ENCODE measurements at places on chromosomes 1 and 21.
A peak's percentile ranks its signal among the peaks of the same experiment; 100 is the strongest.

GRCh38 chr1:182861994-182862393 is 22.8 kb downstream of the DHX9 start:
- DNase-seq: no peak

- DNase-seq: peak; percentile 97
Observed at GRCh38 chr1:234745844-234746797, 136.1 kb upstream of the IRF2BP2 start.

DNA sequence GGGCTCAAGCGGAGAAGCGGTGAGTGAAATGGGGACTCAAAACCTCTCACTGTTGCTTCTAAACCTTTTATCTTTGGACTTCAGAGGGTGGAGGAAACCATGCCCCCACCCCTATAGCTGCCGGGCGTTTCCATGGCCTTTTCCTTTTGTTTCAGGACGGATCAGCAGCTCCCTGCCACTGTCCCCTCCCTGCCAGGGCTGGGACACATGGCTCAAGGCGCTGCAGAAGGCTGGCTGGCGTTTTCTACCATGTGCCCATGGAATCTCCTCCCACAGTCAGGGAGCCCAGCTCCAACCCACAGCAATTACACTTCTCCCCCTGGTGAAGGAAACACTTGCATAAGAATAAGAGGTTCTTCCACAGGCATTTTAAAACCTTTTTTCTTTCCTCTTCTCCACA is 812.7 kb downstream of the PLA2G4A start:
- DNase-seq: no peak

DNA sequence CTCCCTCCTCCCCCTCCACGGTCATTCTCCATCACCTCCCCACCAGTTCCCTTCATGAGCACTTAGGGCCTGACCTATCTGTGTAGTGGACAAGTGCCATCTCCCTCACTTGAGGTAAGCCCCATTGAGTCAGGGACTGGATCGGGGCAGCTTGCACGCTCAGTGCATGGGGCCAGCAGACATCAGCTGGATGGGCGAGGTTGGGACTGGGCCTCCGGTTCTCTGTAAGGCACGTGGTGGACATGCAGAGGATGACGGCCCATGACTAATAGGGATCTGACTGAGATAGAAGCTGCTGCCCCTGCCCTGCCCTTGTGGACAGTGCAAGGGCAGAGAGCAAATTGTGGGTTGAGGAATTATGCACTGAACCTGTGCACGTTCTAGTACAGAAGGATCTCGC is 120.4 kb upstream of the C1orf174 start:
- DNase-seq: no peak

GRCh38 chr1:182603646-182604174 is 479 bp downstream of the RGS16 start:
- no peak for DNase-seq

GRCh38 chr1:228833911-228834688 is 98.8 kb downstream of the RHOU start:
- DNase-seq: no peak

GRCh38 chr1:172638249-172638648 is 20.7 kb upstream of the FASLG start:
- peak; percentile 48 for DNase-seq

DNA sequence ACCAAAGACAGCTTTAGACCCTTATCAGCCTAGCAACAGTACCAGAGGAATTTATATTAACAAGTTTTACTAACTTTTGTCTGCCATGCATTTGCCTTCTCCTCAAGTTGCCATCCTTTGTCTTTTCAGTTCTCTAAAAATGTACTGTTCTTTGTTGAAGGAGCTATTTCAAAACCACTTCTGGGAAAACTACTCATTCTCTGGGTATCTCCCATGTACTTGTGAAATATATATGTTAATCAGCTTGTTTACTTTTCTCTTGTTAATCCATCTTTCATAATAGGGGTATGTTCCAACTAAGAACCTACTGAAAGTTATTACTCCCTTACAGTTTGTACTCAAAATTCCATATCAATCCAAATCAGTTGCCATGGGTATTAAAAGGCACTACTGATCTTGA is 16.3 kb downstream of the DPYD start:
- peak; percentile 49 for DNase-seq

DNA sequence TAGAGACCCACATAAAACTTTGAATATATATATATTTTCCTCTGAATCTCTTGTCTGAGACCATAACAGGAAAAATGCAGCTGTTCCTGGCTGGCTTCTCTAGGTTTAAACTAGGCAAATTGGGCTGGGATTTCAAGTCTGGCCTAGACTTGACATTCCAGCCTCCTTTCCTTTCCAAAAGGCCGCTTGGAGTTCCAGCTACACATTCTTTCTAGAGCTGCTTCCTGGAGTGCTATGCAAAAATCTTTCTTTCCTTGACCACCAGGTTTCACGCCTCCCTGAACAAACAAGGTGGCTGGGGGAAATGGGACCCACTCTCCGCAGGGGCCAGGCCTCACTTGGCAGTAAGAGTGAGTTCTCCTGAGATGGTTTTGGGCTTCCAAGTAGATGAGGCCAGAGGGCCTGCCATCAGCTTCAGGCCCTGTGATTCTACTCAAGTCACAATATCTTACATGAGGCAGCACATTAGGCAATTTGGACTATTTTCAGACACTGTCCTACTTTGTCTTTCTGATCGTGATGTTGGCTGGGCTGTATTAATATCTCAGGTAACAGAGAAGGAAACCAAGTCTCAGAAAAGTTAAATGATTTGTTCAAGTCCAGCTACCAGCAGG is 102.4 kb downstream of the FAM78B start:
- DNase-seq: no peak

GRCh38 chr1:200968469-200969410 is 54.8 kb downstream of the KIF21B start:
- no peak for DNase-seq

GRCh38 chr1:43522431-43522775 is 8.3 kb upstream of the PTPRF start:
- peak; percentile 64 for DNase-seq

- DNase-seq: no peak
Observed at GRCh38 chr1:234605399-234605982, 4.5 kb downstream of the IRF2BP2 start.

DNA sequence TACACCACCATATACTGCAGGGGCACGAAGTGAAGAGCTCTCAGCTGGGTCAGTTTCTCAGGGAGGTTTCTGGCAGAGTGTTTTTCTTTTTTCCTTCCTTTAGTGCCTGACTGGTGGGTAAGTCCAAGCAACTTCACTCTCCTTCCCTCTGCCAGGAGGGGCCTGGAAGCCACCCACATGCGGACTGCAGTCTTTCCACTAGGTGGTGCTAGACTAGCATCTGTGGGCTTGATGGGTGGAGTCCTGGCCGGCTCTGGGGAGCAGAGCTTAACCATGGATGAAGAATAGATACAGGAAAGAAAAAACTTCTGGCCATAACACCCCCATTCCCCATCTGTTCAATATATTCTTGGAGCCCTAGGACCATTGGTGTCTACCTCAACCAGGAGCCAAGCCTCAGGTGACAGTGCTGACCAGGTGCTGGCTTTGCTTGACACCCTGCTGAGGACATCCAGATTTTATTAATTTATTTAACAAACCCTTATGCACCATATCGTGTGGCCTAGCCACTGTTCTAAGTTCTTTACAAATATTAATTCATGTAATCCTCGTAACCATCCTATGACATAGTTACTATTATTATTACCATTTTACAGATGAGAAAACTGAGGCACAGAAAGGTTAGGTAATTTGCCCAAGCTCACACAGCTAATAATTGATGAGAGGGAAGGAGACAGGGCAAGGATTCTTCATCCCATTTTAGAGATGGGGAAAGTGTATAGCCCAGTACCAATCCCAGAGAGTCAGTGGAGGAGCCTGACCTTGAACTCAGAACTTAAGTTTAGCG is 126.7 kb upstream of the CSF3R start:
- peak; percentile 15 for DNase-seq

GRCh38 chr1:232917053-232917452 is 33.4 kb upstream of the NTPCR start:
- DNase-seq: no peak

- DNase-seq: no peak
Observed at GRCh38 chr1:115428676-115429075, 90.6 kb upstream of the NGF start.

- peak; percentile 4 for DNase-seq
Observed at GRCh38 chr21:29829564-29830275, 110.1 kb downstream of the GRIK1 start.

DNA sequence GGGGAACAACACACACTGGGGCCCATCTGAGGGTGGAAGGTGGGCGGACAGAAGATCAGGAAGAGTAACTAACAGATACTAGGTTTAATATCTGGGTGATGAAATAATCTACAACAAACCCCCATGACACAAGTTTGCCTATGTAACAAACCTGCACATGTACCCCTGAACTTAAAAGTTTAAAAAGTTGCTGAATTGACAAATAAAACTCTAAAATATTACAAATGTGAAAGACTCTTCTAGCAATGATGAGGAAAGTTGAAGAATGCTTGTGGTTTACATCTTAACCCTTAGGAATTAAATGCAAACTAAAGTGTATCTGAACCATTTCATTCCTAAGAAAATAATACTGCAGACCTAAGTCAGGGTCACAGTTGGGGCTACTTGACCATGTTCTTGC is 525.6 kb upstream of the CAMK1G start:
- DNase-seq: no peak

- no peak for DNase-seq
Observed at GRCh38 chr1:89025928-89026327, 3.3 kb upstream of the GBP3 start.

GRCh38 chr1:44256762-44257554 is 43.7 kb downstream of the DMAP1 start:
- DNase-seq: no peak

GRCh38 chr1:244044423-244044822 is 6.7 kb upstream of the ZBTB18 start:
- no peak for DNase-seq

DNA sequence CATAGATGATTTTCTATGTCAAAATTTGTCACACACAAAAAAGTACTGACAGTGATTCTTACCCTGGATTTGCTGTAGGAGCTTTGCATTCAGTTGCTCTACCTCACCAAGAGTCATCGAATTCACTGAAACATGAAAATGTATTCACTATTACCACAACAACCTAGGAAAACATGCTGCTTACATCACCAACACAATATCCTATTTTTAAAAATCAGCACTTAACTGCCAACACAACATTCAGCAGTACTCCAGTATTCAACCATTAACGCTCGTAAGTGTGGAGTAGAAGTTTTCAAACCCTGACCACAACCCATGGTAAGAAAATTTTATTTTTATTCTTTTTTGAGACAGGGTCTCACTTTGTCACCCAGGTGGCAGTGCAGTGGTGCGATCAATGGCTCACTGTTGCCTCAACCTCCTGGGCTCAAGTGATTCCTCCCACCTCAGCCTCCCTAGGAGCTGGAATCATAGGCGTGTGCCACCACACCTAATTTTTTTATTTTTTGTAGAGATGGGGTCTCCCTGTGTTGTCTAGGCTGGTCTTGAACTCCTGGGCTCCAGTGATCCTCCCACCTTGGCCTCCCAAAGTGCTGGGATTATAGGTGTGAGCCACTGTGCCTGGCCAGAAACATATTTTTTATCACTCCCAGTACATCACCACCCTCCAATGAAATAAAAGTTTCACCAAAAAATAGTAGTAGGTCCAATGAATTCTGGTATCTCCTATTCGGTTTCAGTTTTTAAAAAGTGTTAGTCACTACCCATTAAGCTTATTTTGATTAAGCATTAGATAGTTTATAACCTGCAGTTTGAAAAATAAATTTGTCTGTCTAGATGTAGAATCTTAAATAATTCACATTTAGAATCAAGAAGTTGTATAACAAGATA is 23.8 kb downstream of the C21orf91 start:
- DNase-seq: no peak

DNA sequence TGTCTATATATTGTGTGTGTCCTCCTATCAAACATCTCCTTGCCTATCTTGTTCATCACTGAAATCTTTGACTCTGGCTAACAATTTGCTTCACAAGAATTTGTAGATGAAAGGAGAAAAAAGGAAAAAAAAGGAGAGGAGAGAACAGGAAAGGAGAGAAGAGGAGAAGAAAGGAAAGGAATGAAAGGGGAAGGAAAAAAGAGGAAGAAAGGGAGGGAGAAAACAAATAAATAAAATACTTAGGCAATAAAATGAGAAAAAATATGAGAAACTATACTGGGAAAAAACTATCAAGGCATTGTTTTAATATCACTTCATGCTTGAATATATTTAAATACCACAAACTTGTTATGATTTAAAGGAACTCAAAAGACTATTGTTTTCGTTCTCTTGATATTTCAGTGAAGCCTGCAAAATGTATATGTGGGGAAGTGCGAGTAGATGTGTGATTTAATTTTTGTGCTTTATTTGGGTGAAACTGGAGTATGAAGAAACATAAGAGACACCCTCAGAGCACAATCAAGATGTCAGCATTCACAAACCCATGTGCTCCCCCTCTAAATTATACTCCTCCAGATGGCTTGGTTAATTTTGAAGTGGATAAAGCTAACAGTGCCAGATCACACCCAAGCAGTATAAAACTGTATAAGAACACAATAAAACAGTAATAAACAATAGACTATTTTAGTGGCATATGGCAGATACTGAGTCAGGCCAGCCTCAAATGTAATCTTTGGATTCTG is 205.7 kb upstream of the SAMSN1 start:
- DNase-seq: no peak

- DNase-seq: no peak
Observed at GRCh38 chr1:11957897-11958296, 22.3 kb upstream of the MFN2 start.

- DNase-seq: no peak
Observed at GRCh38 chr1:228748431-228748830, 13.2 kb downstream of the RHOU start.

- DNase-seq: no peak
Observed at GRCh38 chr21:44812640-44813039, 5.2 kb downstream of the SUMO3 start.

DNA sequence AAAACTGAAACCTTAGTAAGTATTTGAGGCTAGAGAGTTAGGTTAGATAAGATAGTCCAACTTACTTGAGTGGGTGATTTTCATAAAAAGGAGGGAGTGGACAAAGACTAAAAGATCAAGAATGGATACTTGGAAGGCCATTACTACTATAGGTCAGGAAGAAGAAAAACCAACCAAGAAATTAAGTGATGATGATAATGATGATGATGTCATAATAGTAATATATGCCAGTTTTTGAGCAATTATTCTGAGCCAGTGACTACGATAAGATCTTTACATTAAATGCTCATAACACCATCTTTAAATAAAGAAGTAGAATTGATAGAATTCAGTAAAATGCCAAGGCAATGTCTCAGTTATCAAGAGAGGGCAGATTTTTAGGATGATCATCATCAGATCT is 430.7 kb upstream of the ADAMTS5 start:
- DNase-seq: no peak

- peak; percentile 59 for DNase-seq
Observed at GRCh38 chr1:111507411-111508201, 4.2 kb upstream of the ADORA3 start.

GRCh38 chr1:171191992-171192391 is 6.9 kb downstream of the FMO2 start:
- DNase-seq: no peak

GRCh38 chr1:163875200-163875926 is 553.6 kb downstream of the NUF2 start:
- no peak for DNase-seq

DNA sequence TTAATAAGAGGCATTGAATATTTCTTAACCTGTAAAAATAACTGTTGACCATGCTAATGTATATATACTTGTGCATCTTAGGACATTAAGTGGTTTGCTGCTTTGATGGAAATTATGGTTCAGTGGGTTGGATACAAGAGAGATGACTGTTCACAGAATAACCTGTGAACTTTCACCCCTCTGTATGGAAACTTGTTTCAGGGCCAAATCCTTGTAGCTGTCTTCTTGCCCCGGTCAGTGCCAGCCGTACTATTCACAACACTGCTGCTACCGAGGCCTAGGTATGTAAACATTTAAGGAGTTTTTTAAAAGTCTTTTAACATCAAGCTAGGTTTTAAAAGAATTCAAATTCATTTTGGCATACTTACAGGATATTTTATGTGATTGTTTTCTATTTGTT is 16.1 kb downstream of the DONSON start:
- no peak for DNase-seq

All from renal cortical epithelial cell (primary cell).